ENCODE measurements at places on chromosomes 1 and 21. TPM values are rescaled to one million over a fixed set of nuclear protein-coding genes. Genes with fewer than 3 reads are reported as not detected.

Gene COL8A2
- total RNA-seq, result 19.6 TPM

Gene KIF26B
- total RNA-seq, result 71.3 TPM

Gene DNALI1
- 0.89 TPM for total RNA-seq

Gene VANGL2
- under 0.01 TPM for total RNA-seq

Gene PM20D1
- not detected for total RNA-seq

Gene HEYL
- not detected for total RNA-seq

Gene CFAP298
- 25.4 TPM for total RNA-seq

Gene WLS
- 95.2 TPM for total RNA-seq

Gene CD247
- not detected for total RNA-seq

Gene RCC1
- total RNA-seq, result 51.6 TPM

Gene ERG
- total RNA-seq, result 0.59 TPM

Gene AIRE
- under 0.01 TPM for total RNA-seq

Gene ATP1A4
- total RNA-seq, result not detected

Gene HES3
- not detected for total RNA-seq

Gene OR2G6
- not detected for total RNA-seq

Gene FNDC5
- total RNA-seq, result 0.37 TPM

Gene PTCH2
- 0.05 TPM for total RNA-seq

Gene RGS4
- total RNA-seq, result 822 TPM

Gene MRPL9
- 63.8 TPM for total RNA-seq

Gene NCDN
- 42.5 TPM for total RNA-seq

Gene CORT
- total RNA-seq, result not detected

Gene OR6Y1
- total RNA-seq, result not detected

Gene UBL4B
- total RNA-seq, result not detected

Gene LHX8
- total RNA-seq, result not detected

Gene DISC1
- total RNA-seq, result 5.3 TPM

Gene KLHDC8A
- not detected for total RNA-seq

Gene POFUT2
- 154 TPM for total RNA-seq

Gene AK5
- 10.6 TPM for total RNA-seq

Gene HSD3B2
- total RNA-seq, result not detected

Gene SPRR2G
- not detected for total RNA-seq

Gene PAQR6
- 0.59 TPM for total RNA-seq

Gene SPAG17
- total RNA-seq, result 0.05 TPM

Gene TRIM45
- total RNA-seq, result 2.4 TPM

Gene LRRC38
- total RNA-seq, result not detected

Gene TMPRSS15
- total RNA-seq, result not detected

Gene FAM72A
- 2.1 TPM for total RNA-seq

Gene PPM1J
- total RNA-seq, result 1.6 TPM

Gene SYCP1
- total RNA-seq, result not detected

Measured in smooth muscle cell of the umbilical artery (primary cell).